ENCODE measurements at places on chromosomes 2 and 18.

GRCh38 chr2:8837795-8838140 is 355 bp upstream of the KIDINS220 start:
- DNase-seq, result no peak

DNA sequence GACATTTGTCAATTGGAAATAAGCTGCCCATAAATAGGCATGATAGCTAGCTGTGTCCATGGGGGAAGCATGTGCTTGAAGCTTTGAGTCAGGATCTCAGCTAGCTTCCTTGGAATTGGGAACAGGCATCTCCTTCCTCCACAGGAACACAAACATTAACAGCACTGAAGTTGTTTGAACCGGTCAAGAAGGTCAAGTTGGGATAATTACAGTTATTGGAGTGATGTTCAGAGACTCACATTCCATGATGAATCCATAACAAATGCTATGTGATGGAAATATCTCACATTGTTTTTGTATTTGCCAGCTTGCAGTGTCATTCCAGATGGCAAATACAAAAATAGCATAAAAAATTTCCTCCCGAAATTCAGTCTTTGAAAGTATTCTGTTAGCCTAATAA is 347.6 kb upstream of the SMIM21 start:
- DNase-seq, result no peak

DNA sequence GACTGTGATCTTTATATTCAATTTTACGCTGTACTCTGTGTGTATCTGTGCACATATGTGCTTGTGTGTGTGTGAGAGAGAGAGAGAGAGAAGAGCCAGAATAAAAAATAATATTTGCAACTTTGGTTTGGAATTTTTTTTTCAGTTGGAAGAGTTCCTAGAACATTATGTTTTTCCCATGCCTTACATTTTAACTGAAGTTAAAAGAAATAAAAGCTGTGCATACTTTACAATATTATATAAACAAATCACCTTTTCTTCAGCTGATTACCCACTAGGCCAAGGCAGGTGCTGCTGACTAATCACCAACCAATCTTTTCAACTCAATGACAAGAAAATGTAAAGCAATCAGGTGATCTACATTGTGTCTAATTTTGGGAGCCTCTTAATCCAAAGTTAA is 366.3 kb downstream of the NYAP2 start:
- no peak for DNase-seq

DNA sequence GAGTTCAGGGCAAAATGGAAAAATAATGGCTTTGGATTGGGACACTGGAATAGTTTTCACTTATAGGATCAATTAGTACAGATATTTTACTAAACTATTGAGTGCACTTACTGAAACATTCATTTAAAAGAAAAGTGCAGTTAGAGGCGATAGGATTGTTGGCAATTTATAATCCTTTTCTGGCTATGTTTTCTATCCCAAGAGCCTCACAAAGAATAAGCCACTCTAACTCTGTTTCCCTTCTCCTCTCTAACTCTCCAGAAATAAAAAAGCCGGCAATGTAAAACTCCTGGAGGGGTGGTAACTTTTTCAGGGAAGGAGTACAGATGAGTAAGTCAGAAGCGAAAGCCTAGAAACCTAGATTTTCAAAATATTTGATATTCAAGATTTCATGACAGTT is 91.3 kb downstream of the EPHA4 start:
- DNase-seq, result no peak

- no peak for DNase-seq
These were observed 1004.6 kb upstream of the TMEFF2 start for GRCh38 chr2:193199322-193199721.

GRCh38 chr2:170218931-170219330 is 41.0 kb downstream of the MYO3B start:
- DNase-seq, result no peak

DNA sequence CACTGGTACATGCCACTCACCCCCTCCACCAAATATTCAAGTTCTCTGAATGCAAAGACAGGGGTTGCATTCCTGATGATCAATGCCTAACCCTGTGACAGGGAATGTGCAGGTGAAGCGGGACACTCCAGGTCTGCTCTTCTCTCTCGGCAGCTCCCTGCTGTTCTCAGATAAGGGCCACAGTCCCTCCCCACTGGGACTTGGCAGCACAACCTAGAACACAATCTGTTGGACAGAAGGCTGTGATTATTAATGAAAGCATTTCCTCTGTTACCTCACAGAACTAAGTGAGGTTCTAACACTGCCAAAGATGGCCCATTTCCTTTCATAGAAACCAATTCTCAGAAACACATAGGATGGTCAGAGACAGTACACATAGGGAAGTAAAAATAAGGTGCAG is 42.7 kb downstream of the VSNL1 start:
- no peak for DNase-seq

- DNase-seq, result peak; percentile 60
These were observed at the start of gene ADRA2B for GRCh38 chr2:96116424-96116878. ADRA2B (minus strand) TSS chr2:96116571; CDS start chr2:96116149, 422 bp downstream.

DNA sequence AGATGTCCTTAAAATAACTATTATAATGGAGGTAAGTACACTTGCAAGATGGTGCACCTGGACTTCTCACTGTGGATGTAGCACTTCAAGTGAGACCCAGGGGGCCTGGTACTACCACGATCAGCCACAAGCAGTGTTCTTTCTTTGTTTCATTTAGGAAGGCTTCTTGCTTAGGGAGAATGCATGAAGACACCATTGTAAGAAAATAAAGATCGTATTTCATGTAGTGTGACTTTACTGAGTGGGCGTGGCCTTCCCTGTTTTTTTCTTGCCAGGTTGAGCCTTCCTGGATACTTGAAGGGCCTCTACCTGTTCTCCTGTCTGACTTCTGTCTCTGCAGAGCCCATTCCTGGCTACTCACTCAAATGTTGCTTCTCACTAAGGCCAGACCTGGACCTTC is 615.6 kb upstream of the SOX11 start:
- DNase-seq, result no peak

- no peak for DNase-seq
These were observed 305.9 kb upstream of the CCDC68 start for GRCh38 chr18:55265130-55265675.

GRCh38 chr2:199485732-199486335 is 28.1 kb upstream of the SATB2 start:
- no peak for DNase-seq

- no peak for DNase-seq
These were observed 17.6 kb upstream of the KIDINS220 start for GRCh38 chr2:8855010-8855409.

- no peak for DNase-seq
These were observed 5.9 kb downstream of the MSL3B start for GRCh38 chr2:233862261-233862768.

DNA sequence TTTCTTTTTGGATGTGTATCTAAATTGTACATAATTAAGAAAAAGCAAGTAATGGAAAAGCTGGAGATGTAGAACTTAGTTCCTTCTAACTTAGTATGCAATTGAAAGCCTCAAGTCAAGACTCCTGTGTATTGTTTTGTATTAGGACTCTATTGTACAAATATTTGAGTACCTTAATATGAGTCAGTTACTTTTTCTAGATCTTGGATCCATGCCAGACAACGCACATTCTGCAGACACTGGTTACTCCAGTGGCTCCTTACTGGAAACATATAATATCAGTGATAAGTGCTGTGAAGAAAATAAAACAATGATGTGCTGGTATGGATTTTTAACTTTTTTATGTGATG is 1.5 kb downstream of the SLC39A10 start:
- DNase-seq, result peak; percentile 7

DNA sequence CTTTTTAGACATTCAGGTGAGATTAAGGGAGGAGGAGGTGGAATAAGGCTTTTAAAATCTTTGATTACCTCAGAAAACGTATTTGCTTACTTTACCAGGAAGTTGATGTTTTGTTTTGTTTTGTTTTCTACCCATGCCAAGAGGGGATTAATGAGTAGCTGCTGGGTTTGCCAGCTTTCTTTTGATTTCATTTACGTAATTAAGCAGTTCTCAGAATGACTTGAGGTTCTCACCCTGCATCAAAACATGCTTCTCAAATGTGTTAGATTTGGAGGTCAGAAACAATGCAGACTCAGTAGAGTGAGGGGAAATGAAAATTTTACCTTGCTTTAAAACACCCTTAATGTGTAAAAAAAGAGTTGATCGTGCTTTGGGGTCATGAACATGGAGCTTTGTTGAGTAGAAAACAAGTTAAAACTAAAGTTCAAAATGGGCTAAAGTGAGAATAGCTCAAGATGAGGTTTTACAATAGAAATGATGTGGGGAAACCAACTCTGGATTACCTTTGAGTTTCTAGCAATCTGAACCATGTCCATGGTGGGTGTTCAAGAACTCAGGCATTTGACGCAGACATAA is 217.1 kb upstream of the EPAS1 start:
- no peak for DNase-seq

GRCh38 chr2:99085421-99085820 is 56.1 kb upstream of the C2orf15 start:
- no peak for DNase-seq

- no peak for DNase-seq
These were observed 177.9 kb downstream of the CYRIA start for GRCh38 chr2:16487686-16488085.

- peak; percentile 0 for DNase-seq
These were observed 498 bp downstream of the ITGAV start for GRCh38 chr2:186590350-186590758.

GRCh38 chr18:3236470-3236869 is 11.1 kb upstream of the MYL12A start:
- DNase-seq, result no peak

- no peak for DNase-seq
These were observed 38.8 kb downstream of the AQP4 start for GRCh38 chr18:26826656-26827235.

GRCh38 chr18:6648581-6648980 is 80.9 kb upstream of the ARHGAP28 start:
- no peak for DNase-seq

DNA sequence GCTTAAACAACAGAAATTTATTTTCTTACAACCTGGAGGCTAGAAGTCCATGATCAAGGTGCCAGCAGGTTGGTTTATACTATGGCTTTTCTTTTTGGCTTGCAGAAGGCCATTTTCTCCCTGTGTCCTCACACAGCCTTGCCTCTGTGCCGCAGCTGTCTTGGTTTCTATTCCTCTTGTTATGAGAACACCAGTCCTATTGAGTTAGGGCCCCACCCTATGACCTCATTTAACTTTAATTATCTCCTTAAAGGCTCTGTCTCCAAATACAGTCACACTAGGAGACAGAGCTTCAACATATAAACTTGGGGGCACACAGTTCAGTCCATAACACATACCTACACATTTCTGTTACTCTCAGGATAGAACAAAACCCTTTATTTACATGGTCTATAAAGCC is 17.3 kb upstream of the RHOB start:
- peak; percentile 68 for DNase-seq

Data from naive B cell (primary cell).